Calu3 (cell line): ENCODE measurements at places on chromosomes 11 and 22. TPM values are rescaled to one million over a fixed set of nuclear protein-coding genes. Genes with fewer than 3 reads are reported as not detected.

DNA sequence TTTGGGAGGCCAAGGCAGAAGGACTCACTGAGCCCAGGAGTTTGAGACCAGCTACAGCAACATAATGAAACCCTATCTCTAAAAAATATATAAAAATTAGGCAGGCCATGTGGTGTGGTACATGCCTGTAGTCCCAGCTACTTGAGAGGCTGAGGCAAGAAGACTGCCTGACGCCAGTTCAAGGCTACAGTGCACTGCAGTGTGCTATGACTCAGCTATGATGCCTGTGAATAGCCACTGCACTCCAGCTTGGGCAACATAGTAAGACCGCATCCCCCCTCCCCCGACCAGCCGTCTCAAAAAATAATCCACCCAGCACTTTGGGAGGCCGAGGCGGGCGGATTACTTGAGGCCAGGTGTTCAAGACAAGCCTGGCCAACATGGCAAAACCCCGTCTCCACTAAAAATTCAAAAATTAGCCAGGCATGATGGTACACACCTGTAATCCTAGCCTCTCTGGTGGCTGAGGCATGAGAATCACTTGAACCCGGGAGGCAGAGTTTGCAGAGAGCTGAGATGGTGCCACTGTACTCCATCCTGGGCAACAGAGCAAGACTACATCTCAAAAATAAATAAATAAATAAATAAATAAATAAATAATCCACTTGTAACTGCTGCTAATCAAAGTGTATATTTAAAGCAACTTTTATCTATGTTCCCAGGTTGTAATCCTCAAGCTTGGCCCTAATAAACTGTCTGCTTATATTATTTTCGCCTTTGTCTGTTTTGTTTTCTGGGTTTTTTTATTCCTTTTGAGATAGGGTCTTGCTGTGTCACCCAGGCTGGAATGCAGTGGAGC lies 7.8 kb downstream of the HPS5 start:
- no peak for DNase-seq
- peaks cover 40% of the 10 kb centered on the region for H3K4me1 ChIP-seq
- H3K27me3 ChIP-seq = no peaks in the 10 kb centered on the region

- H3K4me3 ChIP-seq = no peak overlapping the region
- no peaks in the 10 kb centered on the region for H3K27me3 ChIP-seq
- no peak overlapping the region for H3K27ac ChIP-seq
- DNase-seq = no peak
These were observed 33.9 kb upstream of the GAB2 start for GRCh38 chr11:78451371-78452150.

GRCh38 chr11:73980001-73980961 lies 2.4 kb downstream of the UCP2 start:
- H3K4me1 ChIP-seq = peaks cover 26% of the 10 kb centered on the region
- peak; percentile 28 for DNase-seq
- peaks cover 33% of the 10 kb centered on the region for H3K36me3 ChIP-seq

GRCh38 chr11:75443043-75443442 lies 10.0 kb upstream of the KLHL35 start:
- DNase-seq = no peak
- no peak overlapping the region for H3K4me3 ChIP-seq
- H3K27ac ChIP-seq = no peak overlapping the region
- H3K36me3 ChIP-seq = peaks cover 4% of the 10 kb centered on the region

GRCh38 chr22:36333644-36334043 lies 54.1 kb downstream of the MYH9 start:
- peak; percentile 63 for DNase-seq
- peak overlapping the region; percentile 100 for H3K27ac ChIP-seq
- peaks cover 85% of the 10 kb centered on the region for H3K4me1 ChIP-seq
- H3K4me3 ChIP-seq = peak overlapping the region; percentile 68

UPB1 gene
- total RNA-seq = 0.22 and 0.50 TPM in 2 replicates

DNA sequence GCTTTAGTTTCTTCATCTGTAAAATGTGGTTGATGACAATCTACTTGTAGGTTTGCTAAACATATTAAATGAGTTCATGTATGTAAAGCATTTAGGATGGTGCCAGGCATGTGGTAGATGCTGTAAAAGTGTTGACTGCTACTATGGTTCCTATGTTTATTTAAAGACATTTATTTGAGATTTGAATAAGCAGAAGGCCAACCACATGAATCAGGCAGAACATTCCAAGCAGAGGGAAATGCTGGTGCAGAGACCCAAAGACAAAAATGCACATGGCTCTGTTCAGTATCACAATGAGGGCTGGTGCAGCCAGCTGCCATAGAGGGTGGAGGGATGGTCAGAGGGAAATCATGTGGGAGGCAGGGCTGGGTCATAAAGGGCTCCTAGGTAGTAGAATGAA lies 156.2 kb upstream of the PDGFD start:
- no peaks in the 10 kb centered on the region for H3K36me3 ChIP-seq
- no peak overlapping the region for H3K27ac ChIP-seq
- no peaks in the 10 kb centered on the region for H3K4me1 ChIP-seq
- H3K4me3 ChIP-seq = no peak overlapping the region
- no peak for DNase-seq

DNA sequence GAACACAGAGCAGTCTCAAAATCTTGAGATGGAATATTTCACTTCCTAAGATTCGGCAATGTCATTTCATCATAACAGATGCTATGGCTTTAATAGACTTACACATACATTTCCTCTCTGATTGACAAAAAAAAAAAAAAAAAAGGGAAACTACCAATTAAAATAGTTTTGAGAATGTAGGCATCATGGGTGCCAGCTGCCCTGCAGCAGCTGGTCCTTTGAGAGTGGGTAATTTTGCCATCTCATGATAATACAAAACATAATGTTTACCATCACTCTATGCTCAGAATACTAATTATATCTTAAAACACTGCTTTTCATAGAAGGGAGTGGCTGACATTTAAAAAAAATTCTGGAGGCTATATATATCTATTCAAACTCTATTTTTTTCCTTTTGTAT lies 775.6 kb upstream of the CCDC90B start:
- no peak overlapping the region for H3K27ac ChIP-seq
- no peaks in the 10 kb centered on the region for H3K4me1 ChIP-seq
- no peak for DNase-seq
- H3K4me3 ChIP-seq = no peak overlapping the region
- no peaks in the 10 kb centered on the region for H3K36me3 ChIP-seq

POU2AF1 gene
- not detected in 2 replicates for total RNA-seq

GRCh38 chr22:35440129-35440528 lies 40.2 kb downstream of the MCM5 start:
- no peak overlapping the region for H3K4me3 ChIP-seq
- H3K4me1 ChIP-seq = no peaks in the 10 kb centered on the region
- H3K27me3 ChIP-seq = no peaks in the 10 kb centered on the region
- DNase-seq = no peak
- H3K36me3 ChIP-seq = no peaks in the 10 kb centered on the region

NPTXR gene
- total RNA-seq = 6.1 and 6.6 TPM in 2 replicates

GRCh38 chr11:35272391-35272902 lies 133.5 kb downstream of the CD44 start:
- peaks cover 31% of the 10 kb centered on the region for H3K4me1 ChIP-seq
- H3K27me3 ChIP-seq = no peaks in the 10 kb centered on the region
- H3K36me3 ChIP-seq = peaks cover 7% of the 10 kb centered on the region
- no peak overlapping the region for H3K27ac ChIP-seq
